ENCODE measurements at places on chromosomes 4 and X.

GRCh38 chr4:16537926-16538325 is 311.7 kb upstream of the TAPT1 start:
- DNase-seq: no peak

DNA sequence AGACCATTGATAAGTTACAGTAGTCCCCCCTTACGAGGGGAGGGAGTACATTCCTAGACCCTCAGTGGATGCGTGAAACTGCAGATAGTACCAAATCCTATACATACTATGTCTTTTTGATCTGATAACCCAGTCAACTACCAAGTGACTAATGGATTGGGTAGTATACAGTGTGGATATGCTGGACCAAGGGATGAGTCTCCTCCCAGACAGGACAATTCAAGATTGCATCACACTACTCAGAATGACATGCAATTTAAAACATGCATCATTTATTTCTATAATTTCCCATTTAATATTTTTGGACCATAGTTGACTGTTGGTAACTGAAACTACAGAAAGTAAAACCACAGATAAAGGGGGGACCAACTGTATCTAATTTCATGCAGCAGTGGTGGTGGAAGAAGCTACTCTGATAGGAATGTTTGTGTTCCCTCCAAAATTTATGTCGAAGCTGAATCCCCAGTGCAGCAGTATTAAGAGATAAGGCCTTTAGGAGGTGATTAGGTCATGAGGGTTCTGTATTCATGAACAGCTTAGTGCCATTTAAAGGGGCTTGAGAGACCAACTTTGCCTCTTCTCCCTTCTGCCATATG is 11.9 kb downstream of the HADH start:
- no peak for DNase-seq

DNA sequence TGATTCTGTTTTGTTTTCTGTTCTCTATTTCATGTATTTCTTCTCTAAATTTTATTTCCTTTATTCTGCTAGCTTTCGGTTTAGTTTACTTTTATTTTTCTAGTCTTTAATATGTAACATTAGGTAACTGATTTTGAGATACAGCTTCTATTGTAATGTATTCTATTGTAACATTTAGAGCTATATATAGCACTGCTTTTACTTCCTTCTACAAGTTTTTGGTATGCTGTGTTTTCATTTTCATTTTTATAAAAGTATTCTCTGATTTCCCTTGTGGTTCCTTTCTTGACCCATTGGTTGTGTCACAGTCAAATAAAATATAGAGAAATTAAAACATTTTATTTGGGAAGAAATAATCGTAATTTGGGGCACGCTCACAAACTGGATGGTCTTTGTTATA is 13.9 kb upstream of the CT47A1 start:
- no peak for DNase-seq

DNA sequence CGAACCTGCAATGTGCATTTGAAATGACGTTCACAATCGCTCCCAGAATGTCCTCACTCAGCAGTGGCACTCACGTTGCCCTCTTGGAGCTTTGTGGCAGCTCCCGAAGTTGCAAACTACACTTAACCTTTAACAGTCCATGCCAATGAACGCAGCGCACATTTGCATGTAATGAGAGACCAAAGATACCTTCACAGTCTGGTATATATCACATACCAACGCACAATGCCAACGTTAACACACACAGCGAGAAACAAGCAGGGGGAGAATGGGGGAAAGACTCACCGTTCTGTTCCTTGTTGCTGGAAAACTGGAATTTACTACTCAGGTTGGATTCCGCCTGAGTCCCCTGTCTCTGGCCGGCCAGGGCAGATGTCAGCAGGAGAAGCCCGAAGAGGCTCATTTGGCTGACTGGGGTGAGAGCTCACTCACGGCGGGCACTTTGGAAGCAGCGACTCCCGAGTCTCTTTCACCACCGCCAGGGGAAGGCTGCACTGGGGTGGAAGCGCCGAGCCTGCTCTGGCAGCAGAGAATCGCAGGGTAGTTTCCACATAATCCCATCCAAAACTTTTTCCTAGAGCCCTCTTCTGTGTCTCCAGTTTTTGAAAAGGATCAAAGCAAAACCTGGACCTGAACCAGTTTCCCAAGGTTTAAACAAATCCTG is 966 bp downstream of the PDGFC start:
- DNase-seq: no peak

GRCh38 chr4:88818631-88819470 is 121.2 kb upstream of the NAP1L5 start:
- DNase-seq: peak; percentile 52

GRCh38 chr4:165415910-165416309 is 37.1 kb downstream of the CPE start:
- DNase-seq: no peak

- no peak for DNase-seq
Measured at GRCh38 chrX:41960142-41960541, 36.8 kb upstream of the CASK start.

GRCh38 chr4:143185253-143186107 is 763 bp downstream of the USP38 start:
- DNase-seq: peak; percentile 23

DNA sequence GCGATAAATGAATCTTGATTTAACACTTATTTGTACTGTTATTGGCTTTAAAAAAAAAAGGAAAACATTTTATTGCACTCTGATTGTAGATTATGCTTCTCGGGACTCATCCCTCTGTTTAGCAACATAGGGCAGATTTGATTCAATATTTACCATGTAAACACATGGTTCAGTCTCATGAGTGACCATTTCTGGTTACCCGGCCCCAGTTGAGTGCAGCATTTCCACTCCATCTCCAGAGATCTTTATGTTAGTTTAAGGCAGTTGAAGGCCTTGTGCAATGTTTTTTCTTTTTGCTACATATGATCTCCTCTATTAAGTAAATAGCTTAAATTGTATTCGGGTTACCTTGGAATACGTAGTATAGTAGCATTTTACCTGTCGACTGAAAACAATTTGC is 143.3 kb upstream of the RPS6KA3 start:
- no peak for DNase-seq

DNA sequence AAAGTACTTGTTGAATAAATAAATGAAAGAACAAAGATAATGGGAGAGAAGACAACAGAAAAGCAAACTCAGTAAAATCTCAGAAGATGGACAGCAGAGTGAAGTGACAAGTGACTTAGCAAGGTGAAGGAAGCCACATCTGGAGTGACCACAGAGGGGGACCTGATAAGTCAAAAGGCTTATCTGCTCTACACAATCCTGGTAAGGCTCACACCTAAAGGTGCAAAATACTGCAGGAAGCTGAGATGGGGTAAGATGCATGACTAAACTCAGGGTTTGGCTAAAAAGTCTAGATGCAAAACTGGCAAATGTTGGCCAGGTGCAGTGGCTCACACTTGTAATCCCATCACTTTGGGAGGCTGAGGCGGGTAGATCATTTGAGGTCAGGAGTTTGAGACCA is 22.2 kb downstream of the TRMT2B start:
- DNase-seq: no peak

DNA sequence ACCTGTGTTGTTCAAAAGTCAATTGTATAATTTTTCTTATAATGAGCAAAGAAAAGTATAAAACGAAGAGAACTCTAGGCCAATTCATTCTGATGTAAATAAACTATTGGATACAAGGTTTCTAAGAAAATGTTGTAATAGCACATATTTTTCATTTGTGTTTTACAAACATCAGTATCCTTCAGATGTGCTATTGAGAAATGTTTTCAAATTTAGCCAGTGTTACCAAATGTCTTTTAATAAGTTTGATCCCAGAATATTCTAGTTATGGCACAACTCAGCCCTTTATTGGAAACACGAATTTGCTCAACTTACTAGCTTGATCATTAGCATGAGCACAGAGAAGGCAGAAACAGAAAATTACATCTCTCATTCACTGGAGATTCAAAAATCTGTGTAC is 319.3 kb downstream of the IL15 start:
- DNase-seq: no peak

- DNase-seq: peak; percentile 79
Measured at GRCh38 chr4:55321707-55322264, 24.3 kb upstream of the SRD5A3 start.

DNA sequence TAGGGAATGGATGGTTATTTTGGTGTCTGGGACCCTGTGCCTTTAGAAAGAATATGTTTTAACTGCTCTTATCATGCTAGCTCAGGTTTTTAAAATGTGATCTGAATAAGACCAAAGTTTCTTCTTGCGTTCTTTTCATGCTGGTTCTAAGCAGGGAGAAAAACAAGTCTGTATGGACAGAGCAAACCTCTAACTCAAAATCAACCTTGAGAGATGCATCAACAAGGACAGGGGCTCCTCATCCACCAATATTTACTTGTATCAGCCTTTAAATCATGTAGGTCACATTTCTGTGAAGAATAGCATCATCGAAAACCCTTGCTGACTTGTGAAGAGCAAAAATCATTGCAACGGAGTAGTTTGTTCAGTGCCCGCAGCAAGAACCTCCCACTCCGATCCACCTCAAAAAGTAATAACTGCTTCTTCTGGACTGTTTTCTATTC is 1.2 kb downstream of the ATP10D start:
- DNase-seq: no peak

GRCh38 chr4:108982402-108983185 is 219.7 kb upstream of the ETNPPL start:
- no peak for DNase-seq

- DNase-seq: no peak
Measured at GRCh38 chr4:149932188-149932587, 116.5 kb upstream of the IQCM start.

DNA sequence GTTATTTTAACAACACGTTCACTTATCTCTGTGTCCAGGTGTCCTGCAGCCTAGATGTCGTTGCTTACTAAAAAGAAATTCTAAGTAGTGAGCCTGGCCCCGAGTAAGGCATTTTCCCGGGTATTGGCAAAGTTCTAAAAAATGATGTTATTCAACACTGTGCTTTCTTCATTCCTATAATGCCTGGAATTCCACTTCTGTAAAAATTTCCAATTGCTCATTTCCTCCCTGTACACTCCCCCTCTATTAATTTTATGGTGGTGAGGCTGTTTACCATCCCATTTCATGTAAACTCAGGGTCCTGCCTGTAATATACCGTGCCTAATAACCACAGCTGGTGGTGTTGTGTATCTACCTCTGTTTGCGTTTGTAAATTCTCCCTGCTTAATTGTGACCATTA is 14.2 kb downstream of the BST1 start:
- DNase-seq: no peak

- peak; percentile 44 for DNase-seq
Measured at GRCh38 chrX:136493011-136493410, 4.4 kb upstream of the HTATSF1 start.

DNA sequence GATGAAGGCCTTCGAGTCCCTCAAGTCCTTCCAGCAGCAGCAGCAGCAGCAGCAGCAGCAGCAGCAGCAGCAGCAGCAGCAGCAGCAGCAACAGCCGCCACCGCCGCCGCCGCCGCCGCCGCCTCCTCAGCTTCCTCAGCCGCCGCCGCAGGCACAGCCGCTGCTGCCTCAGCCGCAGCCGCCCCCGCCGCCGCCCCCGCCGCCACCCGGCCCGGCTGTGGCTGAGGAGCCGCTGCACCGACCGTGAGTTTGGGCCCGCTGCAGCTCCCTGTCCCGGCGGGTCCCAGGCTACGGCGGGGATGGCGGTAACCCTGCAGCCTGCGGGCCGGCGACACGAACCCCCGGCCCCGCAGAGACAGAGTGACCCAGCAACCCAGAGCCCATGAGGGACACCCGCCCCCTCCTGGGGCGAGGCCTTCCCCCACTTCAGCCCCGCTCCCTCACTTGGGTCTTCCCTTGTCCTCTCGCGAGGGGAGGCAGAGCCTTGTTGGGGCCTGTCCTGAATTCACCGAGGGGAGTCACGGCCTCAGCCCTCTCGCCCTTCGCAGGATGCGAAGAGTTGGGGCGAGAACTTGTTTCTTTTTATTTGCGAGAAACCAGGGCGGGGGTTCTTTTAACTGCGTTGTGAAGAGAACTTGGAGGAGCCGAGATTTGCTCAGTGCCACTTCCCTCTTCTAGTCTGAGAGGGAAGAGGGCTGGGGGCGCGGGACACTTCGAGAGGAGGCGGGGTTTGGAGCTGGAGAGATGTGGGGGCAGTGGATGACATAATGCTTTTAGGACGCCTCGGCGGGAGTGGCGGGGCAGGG is 568 bp downstream of the HTT start:
- peak; percentile 93 for DNase-seq

DNA sequence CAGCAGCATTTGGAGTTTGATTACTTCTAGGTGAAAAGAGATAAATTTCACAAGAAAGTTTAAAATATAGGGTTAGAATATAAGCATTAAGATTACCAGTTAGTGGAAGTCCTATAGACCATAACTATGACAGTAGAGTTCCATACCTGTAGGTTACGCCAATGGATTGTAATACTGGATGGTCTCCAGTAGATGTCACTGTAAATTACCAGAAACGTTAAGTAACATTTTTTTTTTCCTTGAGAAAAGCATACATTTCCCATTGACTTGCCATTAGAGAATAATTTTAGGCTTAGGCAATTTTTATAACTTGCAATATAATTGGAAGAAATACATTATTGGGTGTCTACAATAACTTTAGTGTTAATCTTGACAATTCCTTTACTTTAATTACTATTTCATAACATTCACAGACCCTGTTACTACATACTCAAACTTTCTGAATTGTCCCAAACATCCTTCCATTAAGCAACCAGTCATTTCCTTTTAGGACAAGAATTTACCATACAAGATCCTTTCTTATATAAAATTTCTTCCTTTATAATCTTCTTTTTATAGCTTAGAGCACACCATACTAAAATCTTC is 304.1 kb upstream of the TECRL start:
- peak; percentile 38 for DNase-seq

DNA sequence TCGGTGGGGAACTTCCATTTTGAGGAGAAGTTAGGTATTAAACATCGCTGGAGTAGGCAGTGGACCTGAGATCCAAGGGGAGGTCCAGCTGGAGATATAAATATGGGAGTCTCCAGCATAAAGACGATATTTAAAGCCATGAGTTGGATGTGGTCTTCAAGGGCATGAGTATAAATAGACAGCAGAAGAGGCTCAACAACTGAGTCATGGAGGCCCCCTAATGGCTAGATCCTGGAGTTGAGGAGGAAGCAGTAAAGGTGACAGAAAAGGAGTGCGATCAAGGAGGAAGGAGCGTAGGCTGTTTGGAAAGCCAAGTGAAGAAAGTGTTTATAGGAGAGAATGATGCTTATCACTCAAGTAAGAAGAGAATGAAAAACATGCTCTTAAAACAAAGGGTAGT is 18.1 kb upstream of the APBB2 start:
- peak; percentile 35 for DNase-seq

- DNase-seq: no peak
Measured at GRCh38 chrX:20665481-20665880, 398.8 kb upstream of the RPS6KA3 start.

DNA sequence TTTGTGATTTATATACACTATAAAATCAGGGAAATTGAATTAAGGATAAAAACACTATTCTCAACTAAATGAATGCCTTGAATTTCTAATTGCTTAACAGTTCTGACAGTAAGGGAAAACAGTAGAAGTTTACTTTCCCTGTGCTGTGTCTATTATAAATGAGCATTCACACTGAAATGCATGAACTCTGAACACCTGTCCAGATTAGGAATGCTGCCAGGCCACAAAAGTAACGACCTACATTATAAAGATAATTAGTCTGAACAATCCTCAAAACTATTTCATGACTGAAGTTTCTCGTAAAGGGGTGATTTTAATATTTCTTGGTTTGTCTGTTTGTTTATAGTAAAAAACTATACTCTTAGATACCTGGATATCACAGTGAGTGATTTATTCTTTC is 2.0 kb downstream of the NDST3 start:
- no peak for DNase-seq

- DNase-seq: no peak
Measured at GRCh38 chr4:117326091-117326490, 240.7 kb upstream of the TRAM1L1 start.

Data from NB4 (cell line).